ENCODE measurements at places on chromosomes 1 and 21.
A peak's percentile ranks its signal among the peaks of the same experiment; 100 is the strongest.

- no peak for DNase-seq
Observed at GRCh38 chr1:24117722-24118409, 5.9 kb upstream of the MYOM3 start.

DNA sequence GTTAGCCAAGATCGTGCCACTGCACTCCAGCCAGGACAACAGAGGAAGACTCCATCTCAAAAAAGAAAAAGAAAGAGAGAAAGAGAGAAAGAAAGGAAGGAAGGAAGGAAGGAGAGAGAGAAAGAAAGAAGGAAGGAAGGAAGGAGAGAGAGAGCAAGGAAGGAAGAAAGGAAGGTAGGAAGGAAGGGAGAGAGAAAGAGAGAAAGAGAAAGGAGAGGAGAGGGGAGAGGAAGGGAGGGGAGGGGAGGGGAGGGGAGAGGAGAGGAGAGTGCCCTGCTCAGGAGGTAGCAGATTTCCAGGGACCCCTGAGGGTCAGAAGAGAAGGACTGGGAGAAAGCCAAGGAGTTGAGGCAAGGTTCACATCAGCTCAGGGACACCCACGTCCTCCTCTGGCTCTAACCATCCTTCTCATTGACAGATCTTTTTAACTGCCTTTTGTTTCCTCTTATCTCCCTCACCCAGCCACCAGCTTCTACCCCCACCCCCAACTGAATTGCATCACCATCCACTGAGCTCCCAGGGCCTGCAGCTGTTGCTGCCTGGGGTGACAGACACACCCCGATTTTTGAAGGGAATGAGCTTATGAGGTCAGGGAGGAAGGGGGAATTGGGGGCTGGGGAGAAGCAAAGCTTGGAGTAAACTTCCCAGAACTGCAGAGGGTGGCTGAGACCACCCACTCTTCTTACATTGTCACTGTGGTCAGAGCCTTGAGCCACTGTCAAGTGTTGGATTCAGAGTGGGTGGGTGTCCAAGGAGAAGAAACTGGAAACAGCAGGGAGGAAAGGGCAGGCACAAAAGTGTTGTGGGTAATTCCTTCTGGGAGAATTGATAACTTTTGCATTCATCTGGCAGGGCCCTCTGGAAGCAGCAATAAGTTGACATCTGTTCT is 91.6 kb downstream of the GLUL start:
- peak; percentile 39 for DNase-seq

DNA sequence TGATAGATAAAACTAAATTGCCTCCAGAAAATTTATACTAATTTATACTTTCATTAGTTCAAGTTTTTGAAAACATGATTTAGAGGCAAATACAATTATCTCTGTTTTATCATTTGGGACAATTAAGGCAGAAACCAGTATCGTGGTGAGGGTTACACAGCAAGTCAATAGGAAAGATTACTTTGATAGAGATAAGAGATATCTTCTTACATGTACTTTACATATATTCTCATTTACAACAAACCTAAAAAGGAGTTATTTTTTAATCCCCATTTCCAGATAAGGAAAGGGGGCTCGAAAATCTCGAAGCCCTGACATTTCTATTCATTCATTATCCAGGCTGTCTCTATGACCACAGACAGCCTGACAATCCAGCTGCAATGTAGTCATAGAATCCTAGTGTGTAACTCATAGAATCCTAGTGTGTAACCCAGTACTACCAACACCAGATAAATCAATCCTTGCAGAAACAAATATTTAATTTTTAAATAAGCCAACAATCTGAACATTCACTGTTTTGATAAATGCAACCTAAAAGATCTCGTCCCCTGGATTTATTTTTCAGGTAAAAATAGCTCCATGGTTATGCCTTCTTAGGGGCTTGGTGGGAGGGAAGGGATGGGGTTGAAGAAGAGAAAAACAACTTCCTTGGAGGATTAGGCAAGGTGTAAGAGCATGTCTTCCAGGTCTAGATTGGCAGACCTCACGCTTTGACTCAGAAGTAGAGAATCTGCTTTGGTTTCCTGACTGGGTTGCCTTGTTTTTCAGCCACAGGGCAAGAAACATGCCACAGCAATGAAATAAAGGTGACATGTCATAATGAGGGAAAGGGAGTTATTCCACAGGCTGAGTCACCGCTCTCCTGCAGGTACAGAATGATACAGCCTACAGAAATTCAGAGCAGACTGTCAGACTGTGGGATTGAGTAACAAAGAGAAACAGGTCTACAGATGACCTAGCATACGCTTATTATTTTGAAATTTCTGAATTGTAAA is 45.6 kb downstream of the IRF2BP2 start:
- DNase-seq: no peak

DNA sequence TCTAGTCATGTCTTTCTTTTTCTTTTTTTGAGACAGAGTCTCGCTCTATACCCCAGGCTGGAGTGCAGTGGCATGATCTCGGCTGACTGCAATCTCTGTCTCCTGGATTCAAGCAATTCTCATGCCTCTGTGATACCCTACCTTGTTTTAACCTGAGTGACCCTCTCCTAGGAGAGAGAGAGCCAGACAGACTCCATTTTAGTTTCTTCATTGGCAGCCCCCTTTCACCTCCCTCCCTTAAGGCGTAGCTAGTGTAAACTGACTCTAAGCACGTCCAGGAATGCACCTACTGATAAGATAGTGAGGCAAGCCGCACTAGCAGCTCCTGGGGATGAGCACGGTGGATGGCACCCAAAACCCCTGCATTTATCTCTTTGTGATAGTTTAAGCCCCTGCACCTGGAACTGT is 5.2 kb upstream of the PKNOX1 start:
- no peak for DNase-seq

DNA sequence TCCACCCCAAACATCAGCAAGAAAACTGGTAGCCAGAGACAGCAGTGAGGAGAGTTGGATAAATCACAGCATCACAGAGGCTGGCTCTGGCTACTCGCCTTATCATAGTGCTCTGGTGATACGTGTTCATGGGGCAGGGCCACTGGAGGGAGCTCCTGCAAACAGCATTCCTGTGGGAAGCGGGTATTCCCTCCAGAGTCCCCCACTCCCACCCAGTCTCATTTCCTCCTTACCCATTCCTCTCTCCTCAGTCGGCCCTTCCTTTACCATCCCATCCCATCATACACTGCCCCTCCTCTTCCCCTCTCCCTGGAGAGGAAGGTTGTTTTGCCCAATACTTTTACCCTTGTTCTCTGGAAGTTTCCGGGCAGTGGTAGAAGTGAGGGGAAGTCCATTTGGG is 7.1 kb downstream of the NHLH2 start:
- DNase-seq: no peak

- DNase-seq: no peak
Observed at GRCh38 chr1:200316148-200316803, 93.6 kb downstream of the ZNF281 start.

GRCh38 chr21:42463861-42464515 is 32.0 kb downstream of the RSPH1 start:
- no peak for DNase-seq
